Urinary bladder (tissue), 4 donors: ENCODE measurements at places on chromosomes 3 and 15. TPM values are rescaled to one million over a fixed set of nuclear protein-coding genes. Genes with fewer than 3 reads are reported as not detected.

TGM5 gene
- polyA plus RNA-seq = 0.16 TPM

AHSG gene
- polyA plus RNA-seq = 0.71 TPM

KCNAB1 gene
- polyA plus RNA-seq = 3.7 TPM

SLITRK3 gene
- 0.66 TPM for polyA plus RNA-seq

GRCh38 chr3:134563601-134564000 is 77.7 kb downstream of the CEP63 start:
- DNase-seq = no peak

DNA sequence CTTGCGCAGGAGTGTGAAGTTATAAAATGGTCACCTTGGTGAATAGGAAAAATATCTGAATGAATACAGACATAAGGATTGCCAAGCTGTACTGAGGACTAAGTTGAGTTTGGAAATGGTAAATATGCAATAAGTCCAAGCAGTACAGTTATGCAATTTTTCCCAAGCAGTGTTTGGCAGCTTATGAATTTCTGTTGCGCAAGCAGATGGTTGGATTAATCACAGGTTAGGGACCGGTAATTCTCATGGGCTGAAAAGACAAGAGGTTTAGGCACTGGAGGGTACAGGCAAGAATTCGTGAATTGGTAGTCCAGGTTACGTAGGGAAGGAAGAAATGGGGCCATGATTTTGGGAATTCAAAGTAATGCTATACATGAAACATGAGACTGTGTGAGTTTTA is 210.3 kb downstream of the RAP2B start:
- no peak for DNase-seq
